ENCODE measurements at places on chromosomes 3 and 15. TPM values are rescaled to one million over a fixed set of nuclear protein-coding genes. Genes with fewer than 3 reads are reported as not detected.

DNA sequence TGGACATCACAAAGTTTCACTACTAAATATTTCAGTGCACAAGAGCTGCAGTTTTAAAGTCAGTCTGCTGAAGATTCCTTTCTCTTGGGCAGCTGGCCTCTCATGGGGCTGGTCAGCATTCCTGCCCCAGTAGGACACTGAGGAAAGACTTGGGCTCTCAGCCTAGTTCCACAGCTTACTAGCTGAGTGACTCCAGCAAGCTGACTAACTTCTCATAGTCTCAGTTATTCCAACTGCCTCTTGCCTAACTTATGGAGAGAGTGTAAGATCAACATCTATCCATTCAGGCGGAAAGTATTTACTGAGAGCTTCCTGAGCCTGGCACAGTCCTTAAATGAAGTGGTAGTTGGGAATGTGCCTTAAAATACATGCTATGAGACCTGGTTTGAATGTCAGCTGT is 27.0 kb downstream of the TM4SF4 start:
- peak; percentile 89 for DNase-seq

DNA sequence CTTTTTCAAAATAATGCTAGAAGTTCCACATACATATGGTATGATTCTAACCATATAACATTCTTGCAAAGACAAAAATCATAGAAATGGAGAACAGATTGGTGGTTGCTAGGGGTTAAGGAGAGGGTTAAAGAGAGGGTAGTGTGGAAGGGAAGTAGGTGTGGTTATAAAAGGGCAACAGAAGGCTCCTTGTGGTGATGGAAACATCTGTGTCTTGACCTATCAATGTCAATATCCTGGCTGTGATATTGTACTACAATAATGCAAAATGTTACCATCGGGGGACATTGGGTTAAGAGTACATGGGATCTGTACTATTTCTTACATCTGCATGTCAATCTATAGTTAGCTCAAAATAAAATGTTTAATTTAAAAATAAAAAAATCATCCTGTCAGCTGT is 67.8 kb upstream of the FSIP1 start:
- no peak for DNase-seq

The TIMP4 gene
- 1.1 TPM for total RNA-seq

DNA sequence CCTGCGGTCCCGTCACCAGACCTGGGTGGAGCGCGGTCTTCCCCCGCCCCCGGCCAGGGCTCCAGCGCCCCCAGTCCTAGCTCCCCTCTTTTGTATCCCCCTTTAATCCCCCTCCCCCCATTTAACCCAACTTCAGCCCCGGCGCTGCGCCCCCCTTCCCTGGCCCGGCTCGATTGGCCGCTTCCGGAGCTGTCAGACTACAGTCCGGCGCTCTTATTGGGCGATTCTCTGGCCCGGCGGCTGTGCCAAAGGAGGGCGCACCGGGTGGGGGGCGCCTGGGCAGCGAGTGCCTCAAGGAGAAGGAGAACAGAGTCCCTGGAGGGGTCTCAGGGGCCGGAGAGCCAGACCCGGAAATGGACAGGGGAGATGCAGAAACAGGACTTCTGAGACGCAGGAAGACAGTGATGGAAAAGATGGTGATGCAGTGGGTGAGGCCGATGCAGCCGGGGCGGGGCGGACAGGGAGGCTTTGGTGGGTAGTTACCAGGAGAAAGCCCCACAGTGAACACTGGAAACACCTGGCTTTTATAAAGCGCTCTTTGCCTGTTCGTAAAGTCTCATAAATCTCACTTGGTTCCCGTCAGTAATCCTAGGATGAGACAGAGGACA is 1.2 kb upstream of the ADCY5 start:
- no peak for DNase-seq

DNA sequence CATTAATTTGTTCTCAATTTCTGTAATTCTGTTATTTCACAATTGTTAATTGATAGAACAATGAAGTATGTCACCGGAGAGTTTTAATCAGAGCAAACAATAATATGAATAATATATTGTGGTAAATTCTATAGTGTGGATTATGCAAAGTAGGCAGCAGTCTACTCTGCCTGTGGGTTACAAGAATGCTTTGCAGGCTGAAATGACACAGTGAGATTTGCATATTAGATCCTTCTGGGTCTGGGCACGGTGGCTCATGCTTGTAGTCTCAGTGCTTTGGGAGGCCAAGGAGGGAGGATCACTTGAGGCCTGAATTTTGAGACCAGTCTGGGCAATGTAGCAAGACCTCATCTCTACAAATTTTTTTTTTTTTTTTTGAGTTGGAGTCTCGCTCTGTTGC is 12.5 kb downstream of the COPG1 start:
- no peak for DNase-seq

GRCh38 chr3:73203101-73203500 is 141.6 kb downstream of the EBLN2 start:
- no peak for DNase-seq

GRCh38 chr3:72604328-72604727 is 243.9 kb downstream of the SHQ1 start:
- no peak for DNase-seq

GRCh38 chr3:129867506-129868124 is 25.9 kb downstream of the TMCC1 start:
- DNase-seq, result no peak

GRCh38 chr3:16090706-16091105 is 83.8 kb upstream of the GALNT15 start:
- no peak for DNase-seq

- no peak for DNase-seq
Measured at GRCh38 chr3:49013738-49014660, 4.4 kb downstream of the DALRD3 start.

The SEMA3B gene
- 17.9 TPM for total RNA-seq

The C3orf20 gene
- total RNA-seq, result not detected

DNA sequence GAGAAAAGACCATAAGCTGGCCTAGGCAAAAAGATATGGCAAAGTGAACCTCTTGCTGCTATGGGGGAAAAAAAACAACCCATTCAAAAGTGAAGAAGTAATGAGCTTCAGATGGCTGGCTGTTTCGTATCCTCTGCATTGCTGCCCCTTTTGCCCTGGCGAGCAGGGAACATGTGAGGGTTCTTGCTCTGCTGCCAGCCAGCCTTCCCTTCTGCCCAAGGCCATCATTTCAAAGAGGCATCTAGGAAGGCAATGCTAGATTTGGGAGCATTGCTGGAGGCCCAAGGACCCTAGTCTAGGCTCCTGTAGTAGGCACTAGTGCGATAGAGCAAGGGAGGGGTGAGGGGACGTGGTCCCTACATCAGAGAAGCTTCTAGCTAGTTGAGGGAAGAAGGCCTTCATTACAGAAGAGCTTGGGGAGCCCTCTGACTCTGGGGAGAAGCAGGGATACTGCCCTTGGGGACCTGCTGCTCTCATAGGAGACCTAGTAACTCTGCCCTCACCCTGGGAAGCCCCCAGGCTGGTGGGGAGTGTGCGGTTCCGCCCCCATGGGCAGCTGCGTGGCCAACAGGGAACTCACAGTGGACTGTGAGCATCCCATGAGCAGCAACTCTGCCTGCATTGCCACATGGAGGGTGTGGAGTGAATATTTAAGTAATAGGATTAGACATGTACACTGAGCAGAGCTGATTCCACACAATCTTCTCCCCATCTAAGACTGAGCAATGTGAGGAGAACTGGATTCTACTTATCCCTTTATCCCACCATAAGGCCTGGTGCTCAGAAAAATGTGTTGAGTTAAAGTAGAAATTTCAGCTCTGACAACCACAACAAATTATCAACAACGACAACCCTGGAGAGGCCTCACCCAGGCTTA is 21.3 kb downstream of the ITGA11 start:
- no peak for DNase-seq

The STXBP5L gene
- not detected for total RNA-seq

The SLC27A2 gene
- total RNA-seq, result 7.8 TPM

- no peak for DNase-seq
Measured at GRCh38 chr15:91813924-91814323, 39.6 kb upstream of the SLCO3A1 start.

GRCh38 chr3:111143-112069 is 85.2 kb upstream of the CHL1 start:
- no peak for DNase-seq

DNA sequence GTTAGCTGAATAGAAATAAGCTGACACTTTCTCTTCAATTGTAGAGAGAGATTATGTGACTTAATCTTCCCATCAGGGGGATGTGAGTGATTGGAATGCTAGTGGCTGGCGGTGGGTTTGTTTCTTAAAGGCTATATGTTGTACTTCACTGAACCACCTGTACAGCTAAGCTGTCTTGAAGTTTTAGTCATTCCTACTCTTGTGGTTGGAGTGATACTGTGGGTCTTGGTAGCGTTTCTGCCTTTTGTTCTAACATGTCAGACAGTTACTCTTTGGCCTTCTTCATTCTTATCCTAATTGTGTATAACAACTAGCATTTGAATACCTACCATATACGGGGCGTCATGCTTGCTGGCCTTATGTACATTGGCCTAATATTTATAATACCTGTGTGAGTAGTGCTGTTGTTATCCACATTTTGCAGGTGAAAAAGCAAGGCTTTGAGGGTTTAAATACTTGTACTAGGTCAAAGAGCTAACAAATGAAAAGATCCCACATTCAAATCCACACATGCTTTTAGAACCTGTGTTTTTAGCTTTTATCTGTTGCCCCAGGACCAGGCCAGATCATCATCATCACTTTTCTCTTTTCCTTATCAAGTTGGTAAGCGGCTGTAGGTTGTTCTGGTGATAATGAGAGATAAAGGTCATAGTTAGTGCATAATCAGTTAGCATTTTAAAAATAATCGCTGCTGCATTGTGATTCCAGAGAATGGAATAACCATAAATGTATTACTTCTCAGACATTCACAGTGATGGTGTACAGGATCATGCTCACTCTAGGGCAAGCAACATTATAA is 50.2 kb downstream of the AKAP13 start:
- DNase-seq, result no peak

DNA sequence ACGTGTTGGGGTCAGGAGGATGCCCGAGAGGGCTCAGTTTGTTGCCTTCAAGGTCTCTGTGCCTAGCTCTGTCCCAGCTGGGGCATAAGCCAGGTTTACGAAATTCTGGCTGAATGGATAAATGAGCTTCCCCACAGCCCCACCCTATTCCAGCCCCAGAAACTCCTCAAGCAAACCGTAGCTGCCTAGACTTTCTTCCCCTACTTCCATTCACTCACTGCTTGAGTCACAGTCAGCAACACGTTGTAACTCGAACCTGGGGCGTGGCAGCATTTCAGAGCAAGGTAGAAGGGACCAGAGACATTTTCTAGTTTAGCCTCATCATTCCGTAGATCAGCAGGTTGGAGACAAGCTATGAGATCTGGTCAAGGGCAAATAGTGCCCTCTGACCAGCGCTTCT is 24.2 kb downstream of the NMNAT3 start:
- DNase-seq, result no peak
